Activated CD8-positive, alpha-beta T cell treated with anti-CD3 and anti-CD28 coated beads for 36 hours (primary cell): ENCODE measurements at places on chromosomes 12 and 14.

DNA sequence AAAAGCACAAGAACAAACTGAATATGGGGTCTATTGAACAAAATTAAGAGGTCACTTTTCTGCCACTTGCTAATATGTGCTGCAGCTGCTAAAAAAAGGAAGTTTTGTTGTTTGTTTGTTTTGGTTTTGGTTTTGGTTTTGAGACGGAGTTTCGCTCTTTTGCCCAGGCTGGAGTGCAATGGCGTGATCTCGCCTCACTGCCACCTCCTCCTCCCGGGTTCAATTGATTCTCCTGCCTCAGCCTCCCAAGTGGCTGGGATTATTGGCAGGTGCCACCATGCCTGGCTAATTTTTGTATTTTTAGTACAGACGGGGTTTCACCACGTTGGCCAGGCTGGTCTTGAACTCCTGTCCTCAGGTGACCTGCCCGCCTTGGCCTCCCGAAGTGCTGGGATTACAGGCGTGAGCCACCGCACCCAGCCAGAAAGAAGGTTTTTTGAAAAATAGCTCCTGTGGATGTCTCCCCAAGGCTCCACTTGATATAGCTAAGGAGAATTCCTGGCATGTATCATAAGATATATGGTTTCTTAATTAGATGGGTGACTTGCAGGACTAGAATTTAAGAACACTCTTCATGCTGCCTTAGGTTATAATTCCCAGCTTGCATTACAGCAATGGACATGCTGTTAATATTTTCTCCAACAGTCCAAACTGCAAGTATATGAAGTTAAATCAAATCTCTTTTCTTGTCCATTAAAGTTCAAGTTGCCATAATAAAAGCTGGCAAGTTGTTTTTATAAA is 237.6 kb upstream of the AMIGO2 start:
- DNase-seq = no peak

DNA sequence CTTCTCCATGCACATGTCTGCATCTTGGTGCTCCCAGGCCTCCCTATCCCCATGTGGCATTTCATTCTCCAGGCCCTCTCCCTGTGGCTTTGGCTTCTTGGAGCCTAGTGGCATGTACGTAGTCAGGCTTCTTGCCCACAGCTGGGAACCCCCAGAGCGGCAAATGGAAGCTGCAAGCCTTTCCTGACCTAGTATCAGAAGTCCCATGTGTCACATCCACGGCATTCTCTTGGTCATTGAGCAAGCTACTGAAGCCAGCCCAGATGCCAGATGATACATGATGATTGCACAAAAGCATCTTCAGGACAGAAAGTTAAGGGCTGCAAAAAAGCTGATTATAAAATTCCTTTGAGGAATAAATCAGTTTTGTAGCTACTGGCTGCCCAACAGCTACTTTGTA is 154.9 kb downstream of the PELI2 start:
- no peak for DNase-seq

GRCh38 chr12:124115976-124116690 is 143.1 kb downstream of the ZNF664 start:
- DNase-seq = no peak

DNA sequence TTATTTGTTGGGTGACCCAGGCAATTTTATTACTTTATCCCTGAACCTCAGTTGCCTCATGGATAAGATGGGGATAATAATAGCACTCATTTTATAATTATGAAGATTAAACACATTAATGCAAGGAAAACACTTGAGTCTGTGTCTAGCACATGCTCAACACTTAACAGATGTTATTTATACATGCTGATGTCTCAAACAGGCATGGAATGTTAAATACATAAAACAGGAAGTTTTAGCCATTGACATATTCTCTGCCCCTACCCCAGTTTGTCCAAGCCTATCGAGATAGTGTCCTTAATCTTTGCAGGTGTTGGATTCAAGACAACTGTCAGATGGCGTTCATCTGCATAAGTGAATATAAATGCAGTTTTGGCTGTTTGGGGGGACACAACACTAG is 109.8 kb downstream of the SCAF11 start:
- DNase-seq = no peak

DNA sequence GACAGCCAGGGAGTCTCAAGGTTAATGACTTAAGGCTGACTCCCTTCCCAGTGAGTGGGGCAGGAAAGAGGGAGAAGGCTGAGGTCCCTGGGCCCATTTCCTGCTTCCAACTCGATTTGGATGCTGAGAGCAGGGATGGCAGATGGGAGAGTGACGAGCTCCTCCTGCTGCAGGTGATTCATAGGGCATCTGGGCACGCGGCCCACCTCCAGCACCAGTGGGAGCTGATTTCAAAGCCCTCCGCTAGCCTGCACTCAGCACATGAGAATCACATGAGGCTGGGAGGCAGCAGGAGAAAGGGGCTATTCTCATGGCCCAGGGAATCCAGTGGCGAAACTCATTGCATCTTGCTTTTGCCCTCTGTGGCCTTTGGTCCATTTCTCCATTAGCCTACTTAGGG is 90.8 kb downstream of the SSPN start:
- no peak for DNase-seq

- DNase-seq = no peak
Observed at GRCh38 chr12:18045446-18045992, 44.5 kb downstream of the RERGL start.

DNA sequence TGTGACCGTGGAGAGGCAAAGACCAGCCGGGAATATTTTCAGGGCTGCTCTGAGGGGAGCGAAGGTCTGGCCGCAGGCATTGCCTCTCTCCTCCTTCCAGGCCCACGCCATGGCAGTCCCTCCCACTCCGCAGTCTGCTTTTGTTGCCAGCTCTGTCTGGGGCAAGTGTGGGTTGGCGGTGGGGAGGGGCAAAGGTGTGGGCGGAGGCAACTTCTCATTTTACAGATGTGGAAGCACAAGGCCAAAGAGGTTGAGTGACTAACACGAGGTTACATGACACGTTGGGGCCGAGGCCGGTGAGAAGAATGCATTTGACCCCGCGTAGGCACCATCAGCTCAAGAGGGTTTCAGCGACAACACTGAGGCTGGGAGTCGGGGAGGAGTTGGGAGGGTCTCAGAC is 6.1 kb upstream of the FAIM2 start:
- peak; percentile 37 for DNase-seq

DNA sequence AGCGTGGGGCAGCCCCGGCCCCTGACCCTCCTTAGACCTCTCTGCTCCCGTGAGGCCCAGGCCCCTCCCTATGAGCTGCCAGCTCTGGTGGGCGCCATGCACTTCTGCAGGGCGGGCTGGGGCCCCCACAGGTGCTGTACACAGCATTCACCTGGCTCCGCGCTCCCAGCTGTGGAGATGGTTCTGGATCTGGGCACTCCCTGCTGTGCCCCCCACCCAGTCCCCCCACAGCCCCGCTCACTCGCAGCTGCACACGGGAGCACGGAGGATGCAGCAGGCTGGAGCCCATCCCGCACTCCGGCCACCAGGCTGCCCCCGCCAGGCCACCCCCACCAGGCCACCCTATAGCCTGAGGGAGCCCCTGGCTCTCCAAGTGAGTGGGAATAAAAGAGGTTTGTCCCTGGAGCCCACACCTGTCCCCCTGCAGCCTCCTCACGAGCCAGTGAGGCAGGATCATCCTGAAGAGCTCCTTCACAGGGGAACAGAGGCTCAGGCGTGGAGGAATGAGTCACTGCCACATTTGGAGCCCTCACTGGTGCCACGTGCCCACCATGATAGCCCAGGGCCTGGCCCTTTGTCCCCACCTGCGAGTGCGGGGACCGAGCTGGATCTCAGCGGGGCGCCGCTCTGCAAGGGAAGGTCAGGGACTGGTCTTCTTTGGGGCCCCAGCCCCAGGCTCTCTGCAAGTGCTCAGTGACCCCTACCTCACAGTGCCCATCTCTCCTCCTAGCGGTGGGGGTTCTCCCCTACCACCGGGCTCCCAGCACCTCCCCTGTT is 1.9 kb downstream of the ADSS1 start:
- no peak for DNase-seq

DNA sequence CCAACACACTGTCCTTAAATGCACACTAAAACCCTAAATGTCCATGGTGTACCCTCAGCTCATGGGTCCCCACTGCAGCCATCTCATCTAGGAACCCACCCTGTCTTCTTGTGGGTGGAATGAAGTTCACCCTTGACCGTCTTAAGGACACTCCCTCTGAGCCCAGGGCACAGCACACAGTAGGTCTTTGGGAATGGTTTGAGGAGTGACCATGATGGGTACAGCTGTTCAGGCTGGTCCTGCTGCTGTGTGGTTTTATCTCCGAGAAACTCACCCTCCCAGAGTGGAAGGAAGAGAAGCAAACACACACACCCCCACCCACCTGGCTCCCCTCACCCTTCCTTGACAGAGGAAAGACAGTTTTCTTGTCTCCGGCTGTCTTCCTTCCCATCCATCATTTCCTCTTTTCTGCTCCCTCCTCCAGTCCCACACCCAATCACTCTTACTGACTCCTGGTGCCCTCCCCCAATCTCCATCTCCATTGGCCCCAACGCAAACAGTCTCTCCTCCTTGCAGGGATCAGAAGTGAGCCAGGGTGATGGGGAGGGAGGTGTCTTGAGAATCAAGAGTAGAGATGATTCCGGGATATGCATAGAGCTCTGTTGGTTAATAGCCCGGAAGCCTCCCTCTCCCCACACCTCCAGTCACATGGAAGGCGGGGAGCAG is 105.9 kb upstream of the LHX5 start:
- no peak for DNase-seq

DNA sequence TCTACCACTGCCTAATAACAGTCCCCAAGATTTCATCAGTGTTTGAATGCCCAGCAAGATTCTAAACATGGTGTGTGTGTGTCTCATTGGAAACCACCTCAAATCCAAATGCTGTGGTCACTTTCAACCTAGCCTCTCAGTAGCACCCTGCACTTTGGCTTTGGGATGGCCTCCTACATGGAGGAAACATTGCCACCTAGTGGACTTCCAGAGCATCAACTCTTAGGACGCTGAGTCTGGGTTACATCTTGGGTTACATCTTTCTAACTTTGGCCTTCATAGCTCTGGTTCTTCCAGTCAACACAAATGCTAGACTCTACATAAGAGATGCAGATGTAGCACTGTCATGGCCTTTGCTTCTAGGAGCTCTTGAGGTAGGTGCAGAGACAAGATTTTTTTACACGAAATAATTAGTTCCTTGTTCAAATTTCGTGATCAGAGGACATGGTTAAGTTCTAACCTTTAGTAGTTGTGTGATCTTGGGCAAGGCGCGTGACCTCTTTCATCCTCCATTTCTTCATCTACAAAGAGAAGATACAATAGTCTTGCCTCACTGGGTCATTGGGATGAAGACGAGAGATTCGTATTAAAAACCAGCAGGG is 113.5 kb upstream of the VASH1 start:
- DNase-seq = peak; percentile 26

GRCh38 chr14:26401179-26401968 is 196.5 kb downstream of the NOVA1 start:
- no peak for DNase-seq

- DNase-seq = peak; percentile 4
Observed at GRCh38 chr12:63302269-63302940, 151.4 kb upstream of the AVPR1A start.

DNA sequence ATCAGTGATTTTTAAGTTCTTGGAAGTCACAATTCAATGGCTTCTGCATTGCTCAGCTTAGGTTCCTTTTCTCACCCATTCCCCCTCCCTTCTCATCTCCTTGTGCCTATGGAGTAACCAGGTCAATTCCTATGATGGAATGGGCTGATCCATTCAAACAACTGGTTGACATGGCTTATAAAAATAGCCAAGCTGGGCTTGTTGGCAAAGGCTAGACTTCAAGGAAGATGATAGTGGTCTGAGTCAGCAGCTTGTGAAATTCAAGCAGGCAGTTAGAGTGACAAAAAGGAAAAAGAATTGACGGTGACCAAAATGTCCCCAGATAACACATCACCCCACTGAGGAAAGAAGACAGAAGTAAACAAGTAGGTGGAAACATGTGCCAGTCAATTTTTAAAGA is 119.9 kb upstream of the PCED1B start:
- DNase-seq = no peak

DNA sequence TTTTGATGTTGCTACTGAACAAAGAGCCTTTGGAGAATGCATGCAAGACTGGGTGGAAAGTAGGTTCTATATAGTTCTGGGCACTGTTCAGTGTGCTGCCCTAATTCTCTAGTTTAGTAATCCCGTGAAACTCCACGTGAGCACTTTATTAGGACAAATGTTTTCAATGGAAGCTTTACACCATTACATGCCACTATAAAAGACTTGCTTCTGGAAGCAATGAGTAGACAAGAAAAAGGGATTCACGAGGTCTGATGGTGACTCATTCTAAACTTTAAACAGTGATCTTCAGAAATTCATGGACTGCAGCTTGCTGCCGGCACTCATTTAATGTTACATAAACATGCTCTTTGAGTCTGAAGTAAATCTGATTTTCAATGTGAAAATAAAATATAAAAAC is 22.3 kb downstream of the ATG14 start:
- DNase-seq = no peak

DNA sequence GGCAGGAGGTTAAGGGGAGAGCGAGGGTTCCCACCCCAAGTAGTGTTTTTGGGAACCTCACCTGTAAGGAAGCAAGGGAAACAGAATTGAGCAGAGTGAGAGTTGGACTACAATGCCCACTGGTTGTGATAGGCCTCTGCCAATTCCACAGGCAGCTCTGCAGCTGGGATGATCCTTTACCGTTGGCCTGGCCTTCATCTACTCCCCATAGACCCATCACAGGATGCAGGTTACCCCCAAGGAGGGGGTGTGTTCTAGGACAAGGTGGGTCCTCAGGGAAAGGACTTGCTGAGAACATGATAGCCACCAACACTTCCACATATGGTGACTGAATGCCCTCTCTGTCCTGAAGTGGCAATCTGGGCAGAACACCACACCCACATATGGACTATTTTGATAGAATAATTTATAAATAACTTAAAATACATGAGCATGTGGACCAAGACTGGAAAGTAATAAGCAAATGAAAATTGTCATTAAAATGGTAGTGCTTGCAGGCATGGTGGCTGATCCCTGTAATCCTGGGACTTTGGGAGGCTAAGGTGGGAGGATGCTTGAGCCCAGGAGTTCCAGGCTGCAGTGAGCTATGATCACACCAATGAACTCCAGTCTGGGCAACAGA is 8.4 kb downstream of the PHLDA1 start:
- DNase-seq = no peak

DNA sequence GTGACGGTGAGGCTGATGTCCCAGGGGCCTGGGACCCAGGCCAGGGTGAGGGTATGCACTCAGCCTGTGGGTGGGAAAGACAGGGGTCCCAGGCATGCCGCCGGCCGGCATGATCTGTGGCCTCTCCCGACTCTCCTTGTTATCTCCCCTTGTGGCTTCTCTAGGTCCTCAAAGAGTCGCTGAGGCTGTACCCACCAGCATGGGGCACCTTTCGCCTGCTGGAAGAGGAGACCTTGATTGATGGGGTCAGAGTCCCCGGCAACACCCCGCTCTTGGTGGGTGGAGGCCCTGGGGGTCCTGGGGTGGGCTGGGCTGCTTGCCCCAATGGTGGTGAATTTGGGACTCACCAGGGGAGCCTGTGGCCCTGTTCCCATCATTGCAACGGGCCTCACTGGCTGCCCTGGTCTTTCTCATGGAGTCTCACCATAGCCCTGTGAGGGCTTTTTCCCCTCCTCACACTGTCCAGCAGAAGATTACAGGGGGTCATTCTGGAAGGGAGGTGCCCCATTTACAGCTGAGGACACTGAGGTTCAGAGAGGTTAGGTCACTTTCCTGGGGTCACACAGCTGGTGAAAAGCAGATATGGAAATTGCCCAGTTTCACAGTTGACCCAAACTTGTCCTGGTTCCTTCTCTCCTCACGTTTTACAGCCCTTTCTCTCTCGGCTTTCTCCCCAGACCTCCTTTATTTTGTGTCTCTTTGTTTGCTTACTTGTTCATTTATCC is 37.9 kb downstream of the CYP46A1 start:
- DNase-seq = no peak
